ENCODE measurements at places on chromosomes 5 and 9.

DNA sequence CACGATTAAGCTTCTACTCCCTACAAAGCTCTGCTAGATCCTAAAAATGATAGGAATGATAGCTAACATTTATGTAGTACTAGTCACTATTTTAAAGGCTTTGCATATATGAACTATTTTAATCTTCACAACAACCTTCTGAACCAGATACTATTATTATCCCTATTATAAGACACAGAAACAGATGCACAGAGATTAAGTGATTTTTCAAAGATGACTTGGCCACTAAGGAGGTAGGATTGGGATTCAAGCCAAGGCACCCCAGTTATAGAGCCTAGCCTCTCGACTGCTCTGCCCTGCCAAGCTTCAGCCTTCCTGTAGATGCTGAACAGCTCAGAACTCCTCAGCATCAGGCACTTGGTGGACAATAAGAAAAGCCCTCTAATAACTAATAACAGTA, 200.9 kb upstream of the PTGER4 start:
- H3K4me3 ChIP-seq = no peak overlapping the region
- H3K27ac ChIP-seq = no peak overlapping the region
- no peaks in the 10 kb centered on the region for H3K27me3 ChIP-seq
- 0 out of 2 replicates have a peak, but pooled peaks cover 3% of the 10 kb centered on the region for H3K4me1 ChIP-seq

GRCh38 chr5:156552855-156553358, 225.9 kb downstream of the SGCD start:
- no peaks in the 10 kb centered on the region for H3K27me3 ChIP-seq
- no peak overlapping the region for H3K27ac ChIP-seq
- H3K4me1 ChIP-seq = no peaks in the 10 kb centered on the region
- DNase-seq = no peak
- no peak overlapping the region for H3K4me3 ChIP-seq
- no peaks in the 10 kb centered on the region for H3K36me3 ChIP-seq

- no peak for DNase-seq
- H3K27me3 ChIP-seq = peaks cover 5% of the 10 kb centered on the region
- H3K4me3 ChIP-seq = no peak overlapping the region
- peaks cover 28% of the 10 kb centered on the region for H3K36me3 ChIP-seq
- no peaks in the 10 kb centered on the region for H3K4me1 ChIP-seq
Observed at GRCh38 chr5:169850409-169850808, 129.9 kb downstream of the INSYN2B start.

- peaks cover 85% of the 10 kb centered on the region for H3K4me1 ChIP-seq
- peaks cover 25% of the 10 kb centered on the region for H3K36me3 ChIP-seq
- H3K4me3 ChIP-seq = peak overlapping the region; percentile 15
- H3K27ac ChIP-seq = peak overlapping the region; percentile 96
- DNase-seq = peak; percentile 17
Observed at GRCh38 chr5:1515921-1516571, 7.7 kb downstream of the LPCAT1 start.

DNA sequence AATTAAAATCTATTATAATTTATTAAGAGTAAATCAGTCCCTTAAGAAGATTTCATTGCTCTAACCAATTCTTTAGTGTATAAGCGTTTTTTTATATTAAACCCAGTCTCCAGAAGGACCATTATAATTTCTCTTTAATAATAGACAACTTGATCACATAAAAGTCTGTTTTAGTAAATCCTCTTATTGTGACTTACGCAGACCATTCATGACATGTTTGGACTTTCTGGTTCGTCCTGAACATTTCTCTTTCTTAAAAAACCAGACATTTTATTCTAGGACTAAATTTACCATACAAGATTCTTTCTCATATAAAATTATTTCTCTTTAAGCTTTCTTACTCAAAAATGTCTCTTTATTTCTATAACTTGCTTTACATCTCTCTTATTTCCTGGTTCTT, 196.2 kb upstream of the RAI14 start:
- no peak overlapping the region for H3K4me3 ChIP-seq
- H3K4me1 ChIP-seq = no peaks in the 10 kb centered on the region
- H3K36me3 ChIP-seq = peaks cover 64% of the 10 kb centered on the region
- H3K27ac ChIP-seq = no peak overlapping the region
- DNase-seq = no peak
- H3K27me3 ChIP-seq = peaks cover 3% of the 10 kb centered on the region

- H3K4me3 ChIP-seq = no peak overlapping the region
- no peak overlapping the region for H3K27ac ChIP-seq
- H3K4me1 ChIP-seq = 0 out of 2 replicates have a peak, but pooled peaks cover 2% of the 10 kb centered on the region
- H3K36me3 ChIP-seq = no peaks in the 10 kb centered on the region
- H3K27me3 ChIP-seq = no peaks in the 10 kb centered on the region
Observed at GRCh38 chr5:15902066-15902465, 277.5 kb downstream of the MARCHF11 start.

- H3K4me1 ChIP-seq = peaks cover 4% of the 10 kb centered on the region
- DNase-seq = no peak
- no peaks in the 10 kb centered on the region for H3K27me3 ChIP-seq
- H3K4me3 ChIP-seq = no peak overlapping the region
- no peak overlapping the region for H3K27ac ChIP-seq
- H3K36me3 ChIP-seq = no peaks in the 10 kb centered on the region
Observed at GRCh38 chr5:169870211-169870610, 110.1 kb downstream of the INSYN2B start.

- H3K4me1 ChIP-seq = no peaks in the 10 kb centered on the region
- no peaks in the 10 kb centered on the region for H3K27me3 ChIP-seq
- no peak for DNase-seq
- H3K27ac ChIP-seq = no peak overlapping the region
Observed at GRCh38 chr5:66553916-66554575, 42.1 kb upstream of the MAST4 start.

- H3K4me3 ChIP-seq = peak within 1 kb of the TSS; percentile 78
Observed at GRCh38 chr5:75236322-75237316, at the start of gene ANKRD31. ANKRD31 (minus strand) TSS chr5:75236878; CDS start chr5:75236686, 192 bp downstream.

DNA sequence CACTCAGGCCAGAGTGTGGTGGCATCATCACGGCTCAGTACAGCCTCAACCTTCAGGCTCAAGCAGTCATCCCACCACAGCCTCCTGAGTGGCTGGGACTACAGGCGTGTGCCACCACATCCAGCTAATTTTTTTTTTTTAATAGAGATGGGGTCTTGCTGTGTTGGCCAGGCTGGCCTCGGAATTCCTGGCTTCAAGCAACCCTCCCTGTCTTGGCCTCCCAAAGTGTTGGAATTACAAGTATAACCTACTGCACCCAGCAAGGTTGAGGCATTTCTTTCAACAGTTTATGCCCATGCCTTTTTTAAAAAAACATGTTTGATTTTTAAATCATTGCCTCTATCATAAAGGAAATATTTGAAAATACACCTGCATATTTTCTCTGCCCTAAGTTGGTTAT, 2.8 kb downstream of the RARS1 start:
- no peaks in the 10 kb centered on the region for H3K27me3 ChIP-seq

DNA sequence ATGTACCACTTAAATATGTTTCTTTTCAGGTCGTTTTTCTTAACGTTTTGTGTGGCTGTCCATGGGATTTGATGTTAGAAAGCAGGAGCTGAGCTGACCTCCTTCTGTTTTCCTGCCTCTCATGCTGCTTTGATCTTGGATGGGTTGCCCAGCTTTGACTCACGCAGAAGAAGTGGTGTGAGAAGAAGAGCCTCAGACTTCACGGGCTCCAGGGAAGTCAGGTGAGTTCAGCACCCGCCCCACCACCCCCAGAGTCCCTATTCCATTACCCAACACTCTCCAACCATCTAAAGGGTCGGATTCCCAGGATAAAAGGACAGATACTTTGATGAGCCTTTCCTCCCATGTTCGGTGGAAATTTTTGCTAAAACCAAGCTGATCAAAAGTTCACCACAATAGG, 373.4 kb downstream of the IRX2 start:
- H3K27ac ChIP-seq = no peak overlapping the region
- H3K27me3 ChIP-seq = peaks cover 3% of the 10 kb centered on the region
- H3K4me1 ChIP-seq = peaks cover 7% of the 10 kb centered on the region
- no peak for DNase-seq
- no peaks in the 10 kb centered on the region for H3K36me3 ChIP-seq
- H3K4me3 ChIP-seq = no peak overlapping the region

- no peak overlapping the region for H3K4me3 ChIP-seq
- DNase-seq = no peak
- no peak overlapping the region for H3K27ac ChIP-seq
- peaks cover 2% of the 10 kb centered on the region for H3K4me1 ChIP-seq
- H3K27me3 ChIP-seq = no peaks in the 10 kb centered on the region
Observed at GRCh38 chr9:135388530-135388929, 91.1 kb upstream of the PPP1R26 start.

DNA sequence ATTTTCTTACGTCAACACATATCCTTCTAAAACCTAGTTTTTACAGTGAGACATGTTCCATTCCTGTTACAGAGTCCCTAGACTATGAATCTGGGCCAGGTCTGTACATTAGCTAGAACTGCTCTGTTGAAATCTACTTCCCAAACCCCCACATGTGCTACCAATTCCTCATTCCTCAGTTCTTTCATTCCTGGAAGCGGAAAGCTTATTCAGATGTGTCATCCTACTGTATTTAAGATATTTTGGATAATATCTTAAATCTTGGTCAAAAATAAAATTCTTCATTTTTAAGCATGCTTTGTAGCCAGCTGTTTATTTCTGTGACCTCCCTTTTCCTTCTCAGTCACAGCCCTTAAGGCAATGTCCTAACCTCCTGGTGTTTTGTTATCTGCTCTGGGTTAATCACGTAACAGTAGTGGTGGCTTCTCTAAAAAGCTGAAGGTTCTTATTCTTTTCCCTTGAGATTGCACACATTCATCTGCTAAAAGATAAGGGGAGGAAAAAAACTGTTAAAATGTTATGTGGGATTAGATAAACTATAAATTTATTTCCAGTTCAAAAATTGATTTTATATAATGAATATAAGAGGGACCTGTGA, 35.6 kb downstream of the GLRX start:
- no peaks in the 10 kb centered on the region for H3K27me3 ChIP-seq
- no peaks in the 10 kb centered on the region for H3K4me1 ChIP-seq
- H3K36me3 ChIP-seq = no peaks in the 10 kb centered on the region
- H3K27ac ChIP-seq = no peak overlapping the region
- DNase-seq = no peak
- no peak overlapping the region for H3K4me3 ChIP-seq

DNA sequence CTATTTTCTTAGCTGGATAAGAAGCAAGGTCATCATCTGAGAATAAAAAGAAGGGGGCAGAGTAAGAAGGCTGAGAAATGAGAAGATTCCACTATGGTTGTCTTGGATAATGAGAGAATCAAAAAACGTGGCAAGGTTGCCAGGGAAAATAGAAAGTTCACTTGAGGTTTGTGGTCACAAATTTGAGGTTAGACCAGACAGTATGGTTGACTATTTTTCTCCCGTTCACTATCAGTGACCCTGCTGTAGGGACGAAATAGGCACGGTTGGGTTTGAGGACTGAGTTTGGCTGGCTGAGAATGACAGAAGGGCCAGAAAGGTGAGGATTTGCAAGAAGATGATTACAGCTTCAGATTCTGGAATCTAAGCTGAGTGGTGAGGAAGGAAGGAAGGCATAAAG, 266.0 kb upstream of the ZNF462 start:
- H3K36me3 ChIP-seq = no peaks in the 10 kb centered on the region
- H3K27ac ChIP-seq = no peak overlapping the region
- H3K4me1 ChIP-seq = peaks cover under 1% of the 10 kb centered on the region
- no peak overlapping the region for H3K4me3 ChIP-seq
- DNase-seq = no peak

- H3K4me3 ChIP-seq = peak overlapping the region; percentile 75
- peaks cover 3% of the 10 kb centered on the region for H3K36me3 ChIP-seq
- H3K27ac ChIP-seq = no peak overlapping the region
- peaks cover 35% of the 10 kb centered on the region for H3K4me1 ChIP-seq
Observed at GRCh38 chr9:87040410-87041009, 93.2 kb upstream of the GAS1 start.

DNA sequence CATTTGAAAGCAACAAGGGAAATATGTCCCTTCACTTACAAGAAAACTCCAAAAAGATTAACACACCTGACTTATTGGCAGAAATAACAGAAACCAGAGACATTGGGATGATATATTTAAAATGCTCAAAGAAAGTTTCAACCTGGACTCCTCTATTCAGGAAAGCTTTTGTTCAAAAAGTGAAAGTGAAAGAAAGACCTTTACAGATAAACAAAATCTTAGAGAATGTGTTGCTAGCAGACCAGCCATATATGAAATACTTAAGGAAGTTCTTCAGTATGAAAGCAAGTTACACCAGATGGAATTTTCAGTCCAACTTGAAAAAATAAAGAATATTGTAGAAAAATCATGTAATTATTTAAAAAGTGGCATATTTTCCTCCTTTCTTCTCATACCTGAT, 1075.1 kb downstream of the NR2F1-AS1 start:
- H3K4me3 ChIP-seq = no peak overlapping the region
- peaks cover 10% of the 10 kb centered on the region for H3K4me1 ChIP-seq
- H3K36me3 ChIP-seq = peaks cover 28% of the 10 kb centered on the region
- H3K27me3 ChIP-seq = no peaks in the 10 kb centered on the region
- DNase-seq = no peak

DNA sequence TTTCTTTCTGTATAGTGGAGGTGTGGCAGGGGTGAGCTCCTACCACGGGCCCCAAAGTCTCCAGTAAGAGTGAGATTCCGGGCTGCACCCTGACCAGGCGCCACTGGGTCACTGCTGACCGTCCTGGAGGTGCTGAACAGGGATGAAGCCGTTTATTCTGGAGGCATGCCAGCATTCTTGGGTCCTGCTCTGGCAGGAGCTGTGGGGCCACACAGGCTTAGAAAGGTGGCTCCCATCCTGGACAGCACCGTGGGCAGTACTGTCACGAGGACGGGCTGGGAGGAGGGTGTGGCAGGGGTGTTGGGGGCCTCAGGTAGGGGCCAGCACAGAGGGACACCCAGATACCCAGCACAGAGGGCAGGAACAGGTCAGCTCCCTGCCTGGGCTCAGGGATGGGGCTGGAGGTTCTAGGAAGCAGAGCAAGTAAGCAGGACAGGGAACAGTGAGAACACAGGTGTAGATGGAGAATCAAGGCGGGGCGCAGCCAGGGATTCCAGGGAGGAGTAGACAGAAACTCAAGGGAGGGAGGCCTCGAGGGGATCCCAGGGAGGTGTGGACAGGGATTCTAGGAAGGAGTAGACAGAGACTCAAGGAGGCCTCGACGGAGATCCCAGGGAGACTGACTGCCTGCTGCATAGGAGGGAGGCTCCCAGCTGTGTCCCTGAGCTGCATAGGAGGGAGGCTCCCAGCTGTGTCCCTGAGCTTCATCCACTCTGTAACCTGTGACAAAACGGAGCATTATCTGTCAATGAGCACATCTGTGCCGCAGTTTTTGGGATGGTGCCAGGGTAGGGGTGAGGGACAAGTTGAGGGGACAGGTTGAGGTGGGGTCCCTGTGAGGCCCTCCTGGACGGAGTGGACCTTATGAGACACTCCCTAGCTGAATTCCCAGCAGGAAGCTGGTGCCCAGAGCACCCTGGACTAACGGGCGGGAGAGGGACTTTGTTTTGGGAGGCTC, 1.1 kb upstream of the PLEKHG4B start:
- H3K4me1 ChIP-seq = peaks cover 58% of the 10 kb centered on the region
- H3K36me3 ChIP-seq = peaks cover 11% of the 10 kb centered on the region
- DNase-seq = no peak
- peaks cover 3% of the 10 kb centered on the region for H3K27me3 ChIP-seq

DNA sequence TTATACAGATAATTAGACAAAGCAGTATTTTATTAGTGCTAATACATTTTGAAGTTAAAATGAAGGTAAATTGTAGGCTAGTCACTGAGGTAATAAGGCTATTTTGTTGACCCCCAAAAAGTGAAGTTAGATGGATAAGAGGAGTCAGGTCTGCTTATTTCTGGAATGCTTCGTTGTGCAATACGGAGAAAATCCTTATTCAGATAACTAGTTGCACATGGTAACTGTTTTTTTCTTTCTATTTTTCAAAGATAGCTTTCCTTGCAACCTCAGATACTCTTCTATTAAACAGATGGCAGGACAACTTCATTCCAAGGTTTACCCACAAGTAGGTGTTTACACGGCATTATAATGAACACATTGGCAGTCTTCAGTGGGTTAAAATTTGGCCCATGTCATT, 101.1 kb downstream of the TMEM174 start:
- H3K4me1 ChIP-seq = peaks cover 11% of the 10 kb centered on the region
- peaks cover 2% of the 10 kb centered on the region for H3K27me3 ChIP-seq
- DNase-seq = no peak
